AML-193 (cell line): ENCODE measurements at places on chromosomes 12 and 14.

GRCh38 chr12:62252576-62252975 lies 7.6 kb upstream of the USP15 start:
- no peak for DNase-seq

DNA sequence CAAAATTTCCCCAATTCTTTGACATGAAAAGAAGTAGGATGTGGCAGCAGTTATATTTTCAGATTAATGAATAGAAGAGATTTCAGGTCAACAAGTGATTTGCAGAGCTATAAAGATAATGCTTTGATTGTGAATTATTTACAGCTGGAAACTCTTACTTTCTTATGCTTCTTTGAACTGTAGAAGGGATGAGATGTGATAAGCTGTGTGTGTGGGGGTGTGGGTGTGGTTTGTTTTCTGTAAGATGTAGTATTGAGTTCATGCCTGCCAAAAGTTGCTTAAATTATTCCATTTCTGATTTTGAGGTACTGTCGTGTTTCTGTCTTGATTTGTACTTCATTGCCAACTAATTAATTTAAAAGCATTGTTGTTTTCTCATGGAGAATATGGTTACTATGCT lies 22.7 kb downstream of the AEBP2 start:
- DNase-seq = no peak

DNA sequence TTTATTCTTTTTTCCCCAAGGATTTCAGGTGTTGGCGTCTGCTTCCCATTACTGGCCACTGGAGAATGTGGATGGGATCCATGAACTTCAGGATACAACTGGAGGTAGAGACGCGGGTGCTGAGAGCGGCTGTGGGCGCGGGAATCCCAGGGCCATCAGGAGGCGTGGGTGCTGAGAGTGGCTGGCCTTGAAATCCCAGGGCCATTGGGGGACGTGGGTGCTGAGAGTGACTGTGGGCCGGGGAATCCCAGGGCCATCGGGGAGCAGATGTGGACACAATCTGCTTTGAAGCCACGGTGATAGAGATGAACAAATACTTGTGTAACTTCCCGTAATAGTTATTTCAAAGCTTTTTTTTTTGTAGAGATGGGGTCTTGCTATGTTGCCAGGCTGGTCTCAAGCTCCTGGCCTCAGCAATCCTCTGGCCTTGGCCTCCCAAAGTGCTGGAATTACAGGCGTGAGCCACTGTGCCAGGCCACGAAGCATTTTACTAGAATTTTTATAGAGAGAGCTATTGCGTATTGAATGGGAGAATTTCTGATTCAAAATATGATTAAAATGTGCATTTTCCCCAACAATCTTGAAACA lies 12.8 kb downstream of the ADGRD1 start:
- DNase-seq = no peak

DNA sequence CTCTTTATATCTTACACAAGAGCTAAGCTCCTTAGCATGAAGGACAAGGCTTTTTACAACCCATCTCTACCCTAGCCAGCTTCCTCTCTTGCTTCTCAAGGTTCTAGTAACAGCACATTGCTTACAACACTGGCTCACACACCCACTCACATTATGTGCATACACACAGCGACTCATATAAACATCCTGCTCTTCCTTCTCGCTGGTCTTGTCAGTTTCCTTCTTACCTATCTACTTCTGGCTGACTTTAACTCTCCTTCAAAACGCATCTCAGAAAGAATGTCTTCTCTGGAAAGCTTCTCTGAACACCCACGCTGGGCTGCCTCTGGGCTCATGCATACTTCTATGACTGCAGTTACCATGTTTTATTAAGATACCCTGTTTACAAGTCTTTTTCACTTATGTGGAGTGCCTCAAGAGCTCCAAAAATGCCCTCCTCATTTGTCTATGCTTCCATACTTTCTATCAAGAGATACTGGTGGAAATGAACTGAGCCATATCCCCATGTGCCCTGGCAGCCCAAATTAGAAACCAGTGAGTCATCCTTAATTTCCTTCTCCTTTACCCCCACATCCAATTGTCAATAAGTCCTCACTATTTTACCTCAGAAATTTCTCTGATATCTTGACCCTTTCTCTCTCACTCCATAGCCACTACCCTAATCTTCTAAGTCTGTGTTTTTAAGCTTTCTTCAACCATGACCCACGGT lies 126.9 kb upstream of the KRAS start:
- DNase-seq = no peak

GRCh38 chr14:30291216-30291615 lies 267.7 kb upstream of the G2E3 start:
- DNase-seq = no peak

DNA sequence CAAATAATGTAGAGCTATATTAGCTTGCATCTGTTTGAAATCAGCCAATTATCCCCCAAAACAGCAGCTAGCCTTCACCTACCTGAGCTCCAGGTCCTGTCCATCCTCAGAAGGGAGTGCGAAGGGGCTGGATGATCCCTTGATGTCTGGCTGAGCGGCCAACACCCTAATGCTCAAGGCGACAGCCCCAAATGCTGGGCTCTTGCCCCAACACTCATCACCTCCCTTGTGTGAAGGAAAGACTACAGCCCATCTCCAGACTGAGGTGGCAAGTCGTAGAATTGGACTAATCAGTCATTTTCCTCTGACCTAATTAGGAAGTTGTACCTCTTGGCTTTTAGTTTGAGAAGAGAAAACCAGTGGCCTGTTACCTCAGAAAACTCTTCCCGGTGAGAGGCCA lies 16.3 kb upstream of the MDM1 start:
- DNase-seq = no peak

GRCh38 chr14:88481794-88482193 lies 73.0 kb downstream of the PTPN21 start:
- DNase-seq = no peak
